Stimulated activated CD8-positive, alpha-beta memory T cell treated with anti-CD3 and anti-CD28 coated beads, Interleukin-4, amount 100 ng/mL, for 4 hours (primary cell): ENCODE measurements at places on chromosomes 12 and 14.

GRCh38 chr12:110073049-110073831, 24.9 kb upstream of the C12orf76 start:
- no peak for DNase-seq

- no peak for DNase-seq
Observed at GRCh38 chr14:38108681-38109080, 99.0 kb upstream of the SSTR1 start.

DNA sequence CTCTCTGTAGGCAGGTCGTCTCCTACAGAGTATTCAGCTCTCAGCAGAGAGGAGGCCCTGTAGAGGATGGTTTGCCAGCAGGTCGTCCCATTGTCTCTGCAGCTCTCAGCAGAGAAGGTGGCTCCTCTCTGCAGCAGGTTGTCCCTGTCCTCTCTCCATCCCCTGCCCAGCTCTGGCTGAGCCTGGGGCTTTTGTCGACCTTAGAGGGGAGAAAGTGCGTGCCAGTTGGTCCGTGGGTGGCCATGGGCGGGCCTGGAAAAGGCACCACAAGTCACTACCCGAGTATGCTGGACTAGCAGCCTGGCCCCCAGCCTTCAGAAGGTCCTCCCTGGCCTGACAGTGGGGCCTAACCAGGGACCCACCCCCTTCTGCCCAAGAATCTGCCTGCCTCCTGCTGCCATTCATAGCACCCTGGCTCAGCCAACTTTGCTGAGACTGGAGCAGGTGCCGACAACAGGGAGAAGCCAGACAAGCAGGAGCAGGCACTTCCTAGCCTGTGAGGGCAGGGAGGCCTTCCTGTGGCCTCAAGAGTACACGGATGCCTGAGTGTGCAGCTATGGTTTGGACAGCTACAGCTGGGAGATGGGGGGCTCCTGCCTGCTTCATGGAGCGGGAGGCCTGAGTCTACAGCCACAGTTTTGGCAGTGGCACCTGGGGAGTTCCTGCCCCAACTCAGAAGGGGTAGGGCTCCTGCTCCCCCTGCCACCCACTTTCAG, 59.7 kb upstream of the KCNH3 start:
- DNase-seq: no peak

- no peak for DNase-seq
Observed at GRCh38 chr12:34404377-34405285, 382.3 kb downstream of the ALG10 start.

- no peak for DNase-seq
Observed at GRCh38 chr14:76946753-76947077, 81.8 kb downstream of the IRF2BPL start.

- DNase-seq: no peak
Observed at GRCh38 chr12:32084017-32084688, 22.5 kb upstream of the BICD1 start.
